Central memory CD8-positive, alpha-beta T cell (primary cell): ENCODE measurements at places on chromosomes 1 and 21.

GRCh38 chr1:208211921-208212843 lies 32.0 kb downstream of the PLXNA2 start:
- no peak for DNase-seq

DNA sequence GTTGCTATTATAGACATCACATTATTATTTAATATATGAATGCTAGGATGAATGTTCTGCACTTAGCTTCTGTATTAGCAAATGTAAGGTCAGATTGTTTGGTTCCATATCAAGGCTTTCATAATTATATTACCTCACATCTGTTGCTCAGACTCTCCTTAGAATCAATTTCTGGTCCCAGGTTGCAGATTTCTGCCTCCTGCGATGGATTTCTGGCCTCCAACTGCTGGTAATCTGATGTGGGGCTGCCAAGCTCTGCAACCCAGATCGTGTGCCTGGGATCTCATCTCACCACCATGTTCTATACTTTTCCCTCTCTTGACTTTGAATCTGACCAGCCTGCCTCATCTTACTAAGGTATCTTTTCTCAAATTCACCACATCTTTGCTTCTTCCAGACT lies 25.2 kb downstream of the PLPPR5 start:
- DNase-seq: no peak

DNA sequence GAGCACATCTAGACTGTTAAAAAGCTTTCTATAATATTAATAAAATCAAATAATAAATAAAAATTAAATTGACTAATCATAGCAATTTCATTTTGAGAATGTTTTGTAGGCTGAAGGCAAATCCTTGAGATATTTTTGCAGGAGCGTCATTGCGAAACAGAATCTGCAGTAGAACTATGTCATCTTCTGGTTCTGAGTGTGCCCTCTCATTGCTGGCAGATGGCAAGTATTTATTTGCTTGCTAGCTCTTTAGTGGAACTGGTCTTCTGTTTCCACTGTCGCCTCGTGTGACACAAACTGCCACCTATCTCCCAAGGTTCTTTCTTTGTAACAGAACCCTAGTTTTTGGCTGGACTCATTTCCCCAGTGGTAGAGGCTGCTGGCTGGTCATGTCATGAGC lies 19.0 kb upstream of the IRF2BP2 start:
- DNase-seq: no peak

DNA sequence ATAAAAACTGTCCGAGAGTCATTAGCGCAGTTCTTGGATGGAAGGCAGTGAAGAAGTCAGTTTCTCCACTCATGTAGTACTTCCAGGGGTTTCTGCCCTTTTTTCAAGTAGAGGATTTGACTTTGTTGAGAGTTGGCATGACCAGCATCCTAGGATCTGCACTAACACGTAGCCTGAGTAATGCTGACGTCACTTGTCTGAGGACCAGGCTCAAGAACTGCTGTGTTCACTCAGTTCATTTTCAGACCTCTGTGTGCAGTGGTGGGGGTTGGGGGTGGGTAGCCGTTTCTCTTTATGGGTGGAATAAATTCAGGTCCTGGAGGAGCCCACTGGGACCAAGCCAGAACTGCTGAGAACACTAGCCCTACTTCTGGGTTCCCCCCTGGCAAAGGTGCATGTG lies 53.3 kb downstream of the MRPS6 start:
- DNase-seq: no peak

GRCh38 chr1:27574871-27575831 lies 28.8 kb downstream of the AHDC1 start:
- DNase-seq: no peak

GRCh38 chr21:37532868-37533780 lies 166.6 kb downstream of the DYRK1A start:
- DNase-seq: no peak

DNA sequence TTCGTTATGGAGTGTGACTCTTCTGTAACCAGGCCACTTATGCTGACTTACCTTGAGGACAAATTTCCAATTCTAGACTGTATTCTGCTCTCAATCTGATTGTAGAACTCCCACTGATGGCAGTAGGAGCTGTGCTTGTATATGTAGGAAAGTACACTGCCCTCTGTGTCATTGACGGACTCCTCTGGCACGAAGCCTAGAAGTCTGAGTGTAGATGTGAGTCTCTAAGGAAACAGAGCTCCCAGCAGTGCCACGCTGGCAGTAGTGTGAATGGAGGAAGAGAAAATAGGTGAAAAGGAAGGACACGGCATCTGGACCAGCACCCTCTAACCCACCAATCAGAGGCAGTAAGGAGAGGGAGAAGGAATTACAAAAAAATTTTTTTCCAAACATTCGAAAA lies 130.4 kb upstream of the ADGRL2 start:
- no peak for DNase-seq

DNA sequence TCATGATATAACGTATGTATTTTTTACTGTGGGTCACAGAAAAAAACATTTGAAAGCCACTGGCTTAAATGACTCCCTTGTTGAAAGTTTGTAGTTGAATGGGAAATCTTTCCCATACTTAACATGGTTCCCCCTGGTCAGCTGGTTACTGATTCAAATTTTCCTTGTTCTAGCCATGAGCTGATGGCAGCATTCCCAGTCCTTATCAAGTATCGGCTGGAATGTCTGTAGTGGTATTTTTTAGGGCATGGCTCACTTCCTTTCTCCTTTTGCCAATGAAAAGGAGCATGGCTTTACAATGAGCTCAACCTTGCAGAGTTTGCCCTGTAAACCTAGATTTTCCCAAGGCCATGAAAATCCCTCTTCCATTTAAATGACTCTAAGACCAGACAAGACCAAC lies 55.7 kb downstream of the GIPC2 start:
- no peak for DNase-seq

- DNase-seq: no peak
These were observed 199.5 kb downstream of the LRRIQ3 start for GRCh38 chr1:73998348-73998959.

DNA sequence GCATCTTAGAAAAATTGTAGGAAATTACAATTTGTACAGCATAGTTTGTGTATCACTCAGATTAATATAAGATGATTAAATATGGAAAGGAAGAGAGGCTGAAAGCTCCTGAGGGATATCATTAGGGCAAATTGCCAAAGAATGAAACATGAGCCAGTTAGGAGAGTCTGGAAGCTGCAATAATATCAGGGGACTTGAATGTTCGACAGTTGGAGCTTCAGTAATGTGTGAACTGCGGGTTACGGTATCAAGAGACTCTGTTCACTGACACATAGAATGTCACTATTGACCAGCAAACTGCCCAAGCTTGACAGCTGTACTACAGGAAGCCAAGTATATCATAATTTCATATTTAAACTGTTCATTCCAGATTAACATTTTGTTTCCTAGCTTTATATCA lies 157.2 kb downstream of the DENND1B start:
- DNase-seq: no peak
